ENCODE measurements at places on chromosomes 11 and 22. TPM values are rescaled to one million over a fixed set of nuclear protein-coding genes. Genes with fewer than 3 reads are reported as not detected.

Gene OR8D1
- not detected for total RNA-seq

Gene OR5B21
- total RNA-seq, result not detected

Gene SYCE3
- 3.8 TPM for total RNA-seq

Gene TEX12
- 0.32 TPM for total RNA-seq

Gene RHOD
- 0.47 TPM for total RNA-seq

Gene OR56A1
- total RNA-seq, result not detected

Gene OMP
- total RNA-seq, result not detected

Gene APOA5
- not detected for total RNA-seq

Gene LDHAL6A
- total RNA-seq, result not detected

Gene KCNK4
- not detected for total RNA-seq

Gene BIRC3
- 109 TPM for total RNA-seq

Gene GDPD4
- total RNA-seq, result not detected

Gene MAJIN
- 1.2 TPM for total RNA-seq

Gene GPHA2
- not detected for total RNA-seq

Gene CASP12
- total RNA-seq, result not detected

Gene BRD1
- 23.6 TPM for total RNA-seq

Gene PHF21A
- total RNA-seq, result 42.6 TPM

Gene OR5P2
- not detected for total RNA-seq

Gene TEX54
- total RNA-seq, result 0.42 TPM

Gene A4GALT
- total RNA-seq, result not detected

Gene CRYBB3
- not detected for total RNA-seq

Gene USH1C
- total RNA-seq, result not detected

Gene PLAAT3
- total RNA-seq, result 1.8 TPM

Gene ZNF202
- total RNA-seq, result 12.1 TPM

Gene TMEM121B
- 0.14 TPM for total RNA-seq

Gene CALCA
- not detected for total RNA-seq

Gene MAPK12
- 5.4 TPM for total RNA-seq

Gene DEUP1
- total RNA-seq, result not detected

Gene ACRV1
- not detected for total RNA-seq

Gene MMP27
- total RNA-seq, result not detected

Gene PVALB
- not detected for total RNA-seq

Gene CARNS1
- total RNA-seq, result 1.6 TPM

Gene HPX
- total RNA-seq, result 0.33 TPM

Gene CPT1A
- total RNA-seq, result 25.4 TPM
